ENCODE measurements at places on chromosomes 16 and 17.

DNA sequence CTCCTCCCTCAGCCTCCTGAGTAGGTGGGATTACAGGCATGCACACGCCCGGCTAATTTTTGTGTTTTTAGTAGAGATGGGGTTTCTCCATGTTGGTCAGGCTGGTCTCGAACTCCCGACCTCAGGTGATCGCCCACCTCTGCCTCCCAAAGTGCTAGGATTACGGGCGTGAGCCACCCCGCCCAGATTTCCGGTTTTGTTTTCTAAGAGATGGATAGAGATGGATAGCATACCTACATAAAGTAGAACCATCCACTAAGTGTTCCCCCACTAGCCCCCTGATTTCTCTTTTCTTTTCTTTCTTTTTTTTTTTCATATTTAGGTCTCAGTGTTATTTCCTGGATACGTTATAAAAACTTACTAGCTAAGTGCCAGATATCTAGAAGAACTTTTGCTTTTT lies 2.0 kb downstream of the WSB1 start:
- no peak for DNase-seq

DNA sequence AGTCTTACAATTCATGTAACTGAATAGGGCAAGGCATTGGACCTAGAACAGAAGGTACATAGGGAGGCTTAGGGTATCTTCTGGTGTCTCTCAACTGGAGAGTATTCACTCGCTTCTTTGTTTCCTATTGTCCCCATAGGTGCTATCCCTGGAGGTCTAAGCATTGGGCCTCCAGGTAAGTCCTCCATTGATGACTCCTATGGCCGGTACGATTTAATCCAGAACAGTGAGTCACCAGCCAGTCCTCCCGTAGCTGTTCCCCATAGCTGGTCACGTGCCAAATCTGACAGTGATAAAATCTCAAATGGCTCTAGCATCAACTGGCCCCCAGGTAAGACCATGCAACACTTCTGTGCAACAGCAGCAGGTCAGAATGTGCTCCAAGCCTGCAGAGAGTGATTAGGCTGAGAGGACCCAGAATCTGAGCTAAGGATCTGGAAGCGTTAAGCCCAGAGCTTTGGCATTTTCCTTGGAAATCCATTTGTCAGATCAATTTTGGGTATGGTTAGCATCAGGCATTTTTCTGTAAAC lies 35.7 kb downstream of the TMC6 start:
- DNase-seq = no peak

DNA sequence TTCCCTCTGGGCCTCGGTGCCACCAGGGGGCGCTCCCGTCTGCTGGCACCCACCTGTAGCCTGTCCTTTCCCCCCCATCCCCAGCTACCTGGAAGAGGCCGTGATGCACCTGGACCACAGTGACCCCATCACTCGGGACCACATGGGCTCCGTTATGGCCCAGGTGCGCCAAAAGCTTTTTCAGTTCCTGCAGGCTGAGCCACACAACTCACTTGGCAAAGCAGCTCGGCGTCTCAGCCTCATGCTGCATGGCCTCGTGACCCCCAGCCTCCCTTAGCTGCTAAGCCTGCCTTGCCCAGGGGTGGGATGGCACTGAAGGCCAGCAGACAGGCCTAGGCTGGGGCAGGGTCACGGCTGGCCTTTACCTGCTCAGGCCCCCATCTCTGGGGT lies 818 bp upstream of the NRN1L start:
- no peak for DNase-seq

DNA sequence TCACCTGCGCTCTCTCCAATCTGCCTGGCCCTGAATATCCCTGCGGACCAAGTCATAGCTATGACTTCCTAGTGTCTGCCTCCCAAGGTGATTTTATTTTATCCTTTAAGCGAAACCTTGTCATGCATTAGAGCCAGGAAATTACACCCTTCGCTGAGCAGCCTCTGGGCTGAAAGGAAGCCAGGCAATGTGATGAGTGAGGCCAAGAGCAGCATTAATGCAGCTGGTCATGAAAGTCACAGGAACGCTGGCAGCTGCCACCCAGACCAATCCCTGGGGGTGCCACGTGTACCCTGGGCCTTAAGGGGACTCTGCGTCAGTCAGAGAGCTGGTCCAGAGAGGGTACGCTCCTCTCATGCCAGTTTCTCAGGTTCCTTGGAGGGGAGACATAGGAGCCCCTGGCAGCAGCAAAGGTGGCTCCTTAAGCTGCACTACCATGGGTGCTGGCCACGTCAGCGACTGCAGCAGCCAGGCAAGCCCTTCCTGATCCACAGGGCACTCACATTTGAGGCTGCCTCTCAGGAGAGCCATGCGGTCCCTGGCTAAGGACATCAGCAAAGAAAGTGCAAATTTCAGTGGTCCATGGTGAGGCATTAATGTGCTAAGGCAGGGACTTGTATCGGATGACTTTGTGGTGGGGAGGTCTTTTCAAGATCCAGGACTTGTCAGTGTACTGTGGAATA lies 42.7 kb upstream of the WSCD1 start:
- no peak for DNase-seq

DNA sequence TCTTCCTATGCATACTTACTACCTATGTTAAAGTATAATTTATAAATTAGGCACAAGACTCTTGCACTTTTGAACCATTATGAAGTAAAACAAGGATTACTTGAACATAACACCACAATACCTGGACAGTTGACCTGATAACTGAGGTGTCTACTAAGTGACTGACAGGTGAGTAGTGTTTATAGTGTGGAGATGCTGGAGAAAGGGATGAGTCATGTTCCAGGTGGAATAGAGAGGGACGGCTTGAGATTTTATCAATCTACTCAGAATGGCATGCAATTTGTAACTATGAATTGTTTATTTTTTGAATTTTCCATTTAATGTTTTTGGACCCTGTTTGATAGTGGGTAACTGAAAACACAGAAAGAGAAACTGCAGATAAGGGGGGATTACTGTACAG lies 287.6 kb downstream of the MAP2K6 start:
- DNase-seq = no peak

- DNase-seq = no peak
Measured at GRCh38 chr16:23597003-23597756, 1.1 kb upstream of the NDUFAB1 start.

- DNase-seq = no peak
Measured at GRCh38 chr17:79728908-79729471, 1.8 kb upstream of the ENPP7 start.

GRCh38 chr16:88939972-88940861 lies 36.8 kb downstream of the CBFA2T3 start:
- DNase-seq = no peak

- no peak for DNase-seq
Measured at GRCh38 chr16:11094075-11094856, 149.9 kb downstream of the CLEC16A start.

DNA sequence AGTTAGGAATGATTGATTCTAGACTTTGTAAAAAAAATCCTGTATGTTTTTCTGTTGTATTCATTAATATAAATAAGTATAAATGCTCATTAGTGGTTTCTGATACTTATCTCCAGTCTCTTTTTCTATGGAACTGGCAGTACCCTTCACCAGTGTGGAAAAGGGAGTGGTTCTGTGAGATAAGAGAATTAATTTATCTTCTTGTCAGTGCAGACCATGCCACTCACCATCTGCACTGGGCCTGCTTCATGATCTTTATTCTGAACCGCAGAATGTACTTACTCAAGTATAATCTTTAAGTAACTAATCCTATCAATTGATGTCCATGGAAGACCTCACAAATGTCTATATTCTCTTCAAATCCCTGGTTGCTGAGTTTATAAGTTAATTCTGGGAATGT lies 836.1 kb upstream of the CDH8 start:
- no peak for DNase-seq

DNA sequence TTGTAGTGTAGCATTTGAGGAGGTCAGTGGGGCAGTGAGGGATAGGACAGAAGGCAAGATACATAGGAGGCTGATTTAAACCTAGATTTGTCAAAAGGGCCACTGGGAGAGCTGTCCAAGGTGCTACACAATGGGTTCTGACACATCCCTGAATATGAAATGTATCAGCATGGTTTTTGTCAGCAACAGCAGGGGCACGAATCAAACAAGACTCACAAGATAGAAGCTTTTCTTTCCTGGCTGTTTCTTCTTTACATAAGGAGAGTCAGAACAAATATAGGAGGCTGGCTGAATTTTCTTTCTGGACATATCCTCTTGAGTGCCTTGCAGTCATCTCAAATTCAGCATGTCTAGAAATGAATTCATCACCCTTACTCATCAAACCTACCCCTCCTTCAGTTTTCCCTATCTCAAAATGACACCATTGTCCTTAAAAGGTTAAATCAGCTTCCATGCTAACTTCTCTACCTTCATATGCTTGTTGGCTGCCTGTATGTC lies 130.5 kb downstream of the NPIPB5 start:
- DNase-seq = no peak

DNA sequence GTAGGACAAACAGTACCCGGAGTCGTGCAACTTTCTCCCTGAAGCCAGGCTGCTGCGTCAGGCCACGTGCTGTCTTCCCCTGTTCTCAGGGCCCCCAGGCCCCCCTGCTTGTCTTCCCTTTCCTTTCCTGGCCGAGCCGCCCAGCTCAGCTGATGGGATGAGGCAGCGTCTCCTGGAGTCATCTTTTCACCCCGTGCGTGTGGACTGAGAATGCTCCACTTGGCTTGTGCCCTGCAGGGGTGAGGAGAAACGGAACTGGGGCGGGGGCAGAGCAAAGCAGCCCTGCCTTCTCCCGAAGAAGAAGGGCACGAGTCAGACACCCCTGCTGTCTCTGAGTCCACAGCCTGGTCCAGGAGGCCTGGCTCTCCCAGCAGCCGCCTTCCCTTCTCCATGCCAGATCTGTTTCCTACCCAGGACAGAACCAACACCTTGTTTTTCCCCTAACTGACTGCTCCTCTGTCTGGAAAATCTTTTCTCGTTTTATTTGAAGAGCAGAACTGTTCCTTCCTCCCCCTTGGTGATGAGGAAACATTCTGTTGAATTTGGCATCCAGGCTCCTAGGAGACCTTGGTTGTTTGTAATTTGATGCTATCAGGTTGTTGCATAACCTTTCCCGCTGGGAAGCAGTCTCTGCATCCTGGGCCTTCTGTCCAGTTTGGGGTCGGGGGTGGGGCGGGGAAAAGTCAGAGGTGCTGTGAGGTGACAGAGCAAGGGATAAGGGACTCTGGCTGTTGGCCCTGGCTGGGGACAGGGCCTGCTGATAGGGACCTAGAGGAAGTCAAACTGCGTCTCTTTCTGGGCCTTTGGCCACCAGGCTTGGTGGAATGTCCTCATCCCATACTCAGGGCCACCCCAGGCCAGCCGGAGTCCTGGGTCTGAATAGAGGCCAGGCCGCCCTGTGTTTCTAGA lies 78.8 kb downstream of the WIPI1 start:
- no peak for DNase-seq

DNA sequence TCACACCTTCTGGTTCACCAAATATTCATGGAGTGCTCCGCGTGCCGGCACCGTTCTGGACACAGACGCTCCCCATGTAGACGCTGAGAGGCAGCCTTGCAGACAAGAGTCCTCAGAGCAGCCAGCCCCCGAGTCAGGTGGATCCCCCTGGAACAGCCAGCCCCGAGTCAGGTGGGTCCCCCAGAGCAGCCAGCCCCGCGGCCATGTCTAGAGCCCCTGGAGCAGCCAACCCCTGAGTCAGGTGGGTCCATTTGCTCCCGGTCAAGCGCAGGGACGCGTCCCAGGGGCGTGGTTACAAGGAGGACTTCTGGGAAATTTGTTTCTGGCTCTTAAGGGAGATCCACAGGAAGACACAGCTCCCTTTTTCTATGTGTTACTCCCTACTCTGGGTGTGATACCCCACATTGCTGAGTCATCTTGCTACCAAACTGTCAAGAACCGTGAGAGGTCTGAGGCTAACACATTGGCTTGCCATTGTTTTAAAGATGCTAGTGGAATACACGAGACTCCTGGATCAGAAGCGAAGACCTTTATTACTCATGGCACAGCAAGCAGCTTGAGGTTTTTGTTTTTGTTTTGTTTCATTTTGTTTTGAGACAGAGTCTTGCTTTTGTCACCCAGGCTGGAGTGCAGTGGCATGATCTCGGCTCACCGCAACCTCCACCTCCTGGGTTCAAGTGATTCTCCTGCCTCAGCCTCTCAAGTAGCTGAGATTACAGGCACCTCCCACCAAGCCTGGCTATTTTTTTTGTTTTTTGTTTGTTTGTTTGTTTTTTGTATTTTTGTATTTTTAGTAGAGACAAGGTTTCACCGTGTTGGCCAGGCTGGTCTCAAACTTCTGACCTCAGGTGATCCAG lies 43.3 kb upstream of the CBFA2T3 start:
- DNase-seq = no peak

DNA sequence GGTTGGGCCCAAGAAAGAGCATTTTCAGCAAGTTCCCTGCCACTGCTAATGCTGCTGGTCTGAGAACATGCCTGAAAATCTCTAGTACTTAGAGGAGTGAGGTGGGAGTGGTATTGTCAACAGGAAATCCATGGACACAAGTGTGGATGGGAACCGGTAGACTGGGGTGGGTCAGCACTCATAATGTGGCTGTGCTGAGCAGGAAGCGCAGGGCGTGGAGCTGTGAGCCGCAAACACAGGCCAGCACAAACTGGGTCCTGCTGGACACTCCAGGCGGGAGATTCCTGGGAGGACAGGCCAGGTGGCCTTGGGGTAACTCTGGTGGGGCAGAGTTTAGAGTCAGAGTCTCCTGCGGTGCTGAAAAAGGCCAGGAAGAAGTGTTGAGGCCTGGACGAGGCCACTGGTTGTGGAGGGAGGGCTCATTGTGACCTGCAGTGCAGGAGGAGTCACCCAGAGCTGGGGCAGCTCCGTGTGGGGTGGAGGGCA lies 62.6 kb downstream of the BANP start:
- no peak for DNase-seq

DNA sequence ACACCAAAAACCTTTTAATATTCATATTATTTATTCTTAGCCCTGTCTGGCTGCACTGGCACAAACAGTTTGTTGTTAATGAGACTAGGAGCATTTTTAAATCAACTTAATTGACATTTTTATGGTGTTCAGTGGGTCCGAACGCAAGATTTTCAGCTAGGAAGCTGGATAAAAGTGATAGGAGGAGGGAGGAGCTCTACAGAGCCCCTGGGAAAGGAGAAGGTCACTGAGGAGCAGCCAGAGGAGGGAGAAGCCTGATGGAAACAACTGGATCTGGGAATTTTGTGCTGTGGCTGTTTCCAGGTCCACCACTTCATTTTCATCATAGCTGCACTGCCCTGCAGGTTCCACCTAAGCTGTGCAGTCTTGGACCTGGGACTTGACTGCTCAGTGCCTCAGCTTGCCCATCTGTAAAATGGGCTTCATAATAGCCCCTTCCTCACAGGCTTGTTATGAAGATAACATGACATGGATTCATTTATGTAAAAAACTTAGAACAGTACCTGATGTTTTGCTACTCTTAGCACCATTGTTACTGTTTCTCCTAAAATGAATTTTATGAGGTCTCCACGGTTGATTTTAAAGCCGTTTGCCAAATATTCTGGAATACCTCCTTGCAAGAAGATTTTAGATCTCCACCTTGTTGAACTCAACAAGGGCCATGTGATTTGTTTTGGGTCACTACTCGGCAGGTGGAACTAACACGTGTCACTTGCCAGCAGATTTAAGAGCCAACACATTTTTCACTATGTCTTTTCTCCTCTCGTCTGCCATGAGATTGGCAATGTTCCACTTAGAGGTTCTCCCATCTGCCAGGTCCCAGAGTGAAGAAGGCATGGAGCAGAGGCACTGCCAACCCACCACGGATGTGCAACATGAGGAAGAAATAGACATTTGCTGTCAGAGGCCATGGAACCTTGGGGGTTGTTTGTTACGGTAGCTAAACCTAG lies 18.7 kb upstream of the GRIN2A start:
- no peak for DNase-seq

All from SIG-M5 (cell line).